ENCODE measurements at places on chromosomes 5 and 9.
A peak's percentile ranks its signal among the peaks of the same experiment; 100 is the strongest.

GRCh38 chr5:115184770-115185169 lies 15.1 kb upstream of the TRIM36 start:
- DNase-seq = no peak

DNA sequence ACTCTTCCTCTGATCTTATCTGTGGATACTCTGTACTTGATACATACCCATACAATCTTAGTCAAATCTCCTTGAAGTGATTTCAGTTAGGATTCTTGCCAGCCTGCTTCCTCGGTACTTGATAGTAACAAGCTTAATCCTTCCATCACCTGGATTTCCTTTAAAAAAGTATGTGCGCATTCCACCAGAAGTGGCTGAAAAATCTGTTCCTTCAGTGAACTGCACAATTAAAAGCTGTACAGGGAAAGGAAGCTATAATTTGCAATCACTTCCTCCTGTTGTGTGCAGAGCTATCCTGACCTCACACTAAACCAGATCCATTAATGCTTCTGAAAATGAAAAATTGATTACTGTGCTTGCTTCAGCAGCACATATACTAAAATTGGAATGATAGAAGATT lies 47.3 kb downstream of the PWWP2A start:
- no peak for DNase-seq

GRCh38 chr5:6142353-6142752 lies 236.0 kb downstream of the MED10 start:
- no peak for DNase-seq

DNA sequence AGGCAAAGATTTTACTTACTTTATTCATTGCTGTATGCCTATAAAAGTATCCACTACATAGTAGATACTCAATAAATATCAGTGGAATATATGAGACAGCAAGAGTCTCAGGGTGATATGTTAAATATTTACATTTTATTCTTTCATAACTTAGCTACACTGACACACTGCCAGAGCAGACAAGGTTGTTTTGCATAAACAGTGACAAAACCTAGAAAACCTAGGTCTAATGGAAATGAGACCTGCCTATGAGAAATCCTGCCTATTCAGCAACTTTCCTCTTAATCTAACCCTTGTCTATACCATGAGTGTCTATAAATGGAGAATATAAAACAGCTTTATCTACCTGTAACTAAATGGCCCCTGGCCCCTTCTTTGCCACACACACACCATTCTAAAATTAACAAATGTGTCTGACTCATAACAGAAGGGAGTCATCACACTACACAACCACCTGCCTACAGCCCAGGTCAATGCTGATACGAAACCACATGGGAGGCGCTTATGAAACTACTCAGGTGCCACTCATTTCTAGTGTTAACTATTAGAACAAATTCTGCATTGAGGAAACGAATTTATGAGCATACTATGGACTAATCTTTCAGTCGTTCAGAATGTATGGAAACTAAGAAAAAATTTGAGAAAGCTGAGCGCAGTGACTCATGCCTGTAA lies 60.3 kb downstream of the UBAP2 start:
- no peak for DNase-seq

GRCh38 chr5:153543959-153544470 lies 53.5 kb downstream of the GRIA1 start:
- peak; percentile 10 for DNase-seq

GRCh38 chr9:108168236-108168850 lies 678.8 kb upstream of the KLF4 start:
- no peak for DNase-seq

DNA sequence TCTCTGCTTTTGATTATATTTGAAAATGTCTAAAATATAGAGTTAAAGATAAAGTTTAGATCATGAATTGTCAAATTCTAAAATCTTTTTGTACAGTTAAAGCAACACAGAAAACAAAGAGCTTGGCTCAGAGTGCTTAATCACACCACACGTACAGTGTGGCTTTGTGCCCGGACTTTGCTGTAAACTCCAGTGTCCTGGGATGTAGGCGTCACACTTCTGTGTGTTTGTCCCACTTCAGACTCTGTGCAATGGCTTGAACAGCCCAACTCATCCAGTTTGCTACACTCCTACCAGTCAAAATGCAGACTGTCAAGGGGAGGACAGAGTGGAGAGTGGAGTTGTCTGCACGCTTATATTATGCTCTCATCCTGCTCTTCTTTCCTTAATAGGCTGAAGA lies 45.3 kb downstream of the SMARCA2 start:
- DNase-seq = no peak

GRCh38 chr9:133658442-133659431 lies 22.6 kb downstream of the DBH start:
- peak; percentile 53 for DNase-seq
